ENCODE measurements at places on chromosomes 13 and 19.

DNA sequence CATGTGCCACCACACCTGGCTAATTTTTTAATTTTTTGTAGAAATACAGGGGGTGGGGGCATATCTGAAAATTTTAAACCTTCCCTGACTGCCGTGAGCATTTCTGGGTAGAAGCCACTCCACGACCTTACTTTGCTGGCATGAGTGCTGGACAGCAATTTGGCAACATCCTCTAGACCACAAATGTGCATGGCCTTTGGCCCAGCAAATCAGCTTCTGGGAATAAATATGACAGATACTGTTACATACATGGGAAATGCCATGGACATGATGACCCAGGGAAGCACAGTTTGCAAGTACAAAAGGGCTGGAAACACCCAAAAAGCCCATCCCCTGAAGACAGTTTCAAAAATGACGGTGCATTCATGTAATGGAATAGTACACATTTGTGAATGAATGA lies 3.2 kb upstream of the PVR start:
- DNase-seq = no peak

- no peak for DNase-seq
Observed at GRCh38 chr13:110834572-110834971, 80.3 kb downstream of the ANKRD10 start.

- no peak for DNase-seq
Observed at GRCh38 chr19:35327642-35328041, 1.3 kb upstream of the CD22 start.

GRCh38 chr19:2517881-2518601 lies 42.1 kb downstream of the GADD45B start:
- DNase-seq = peak; percentile 26

GRCh38 chr19:51219307-51219706 lies 5.6 kb upstream of the CD33 start:
- no peak for DNase-seq

GRCh38 chr19:2627319-2627829 lies 75.1 kb downstream of the GNG7 start:
- DNase-seq = peak; percentile 47

GRCh38 chr13:41457589-41458186 lies 338 bp downstream of the RGCC start:
- DNase-seq = peak; percentile 39

DNA sequence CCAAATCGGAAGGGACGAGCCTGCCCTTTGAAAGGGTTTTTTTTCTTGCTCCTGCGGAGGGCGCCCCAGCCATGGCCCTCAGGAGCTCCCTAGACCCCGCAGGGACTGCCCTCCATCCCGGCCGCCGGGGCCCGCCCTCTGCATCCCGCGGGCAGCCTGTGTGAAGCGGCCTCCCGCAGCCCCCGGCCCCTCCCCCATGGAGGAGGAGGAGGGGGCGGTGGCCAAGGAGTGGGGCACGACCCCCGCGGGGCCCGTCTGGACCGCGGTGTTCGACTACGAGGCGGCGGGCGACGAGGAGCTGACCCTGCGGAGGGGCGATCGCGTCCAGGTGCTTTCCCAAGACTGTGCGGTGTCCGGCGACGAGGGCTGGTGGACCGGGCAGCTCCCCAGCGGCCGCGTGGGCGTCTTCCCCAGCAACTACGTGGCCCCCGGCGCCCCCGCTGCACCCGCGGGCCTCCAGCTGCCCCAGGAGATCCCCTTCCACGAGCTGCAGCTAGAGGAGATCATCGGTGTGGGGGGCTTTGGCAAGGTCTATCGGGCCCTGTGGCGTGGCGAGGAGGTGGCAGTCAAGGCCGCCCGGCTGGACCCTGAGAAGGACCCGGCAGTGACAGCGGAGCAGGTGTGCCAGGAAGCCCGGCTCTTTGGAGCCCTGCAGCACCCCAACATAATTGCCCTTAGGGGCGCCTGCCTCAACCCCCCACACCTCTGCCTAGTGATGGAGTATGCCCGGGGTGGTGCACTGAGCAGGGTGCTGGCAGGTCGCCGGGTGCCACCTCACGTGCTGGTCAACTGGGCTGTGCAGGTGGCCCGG lies 815 bp downstream of the MAP3K10 start:
- DNase-seq = peak; percentile 23

- no peak for DNase-seq
Observed at GRCh38 chr19:7976461-7976860, 29.0 kb downstream of the ELAVL1 start.

DNA sequence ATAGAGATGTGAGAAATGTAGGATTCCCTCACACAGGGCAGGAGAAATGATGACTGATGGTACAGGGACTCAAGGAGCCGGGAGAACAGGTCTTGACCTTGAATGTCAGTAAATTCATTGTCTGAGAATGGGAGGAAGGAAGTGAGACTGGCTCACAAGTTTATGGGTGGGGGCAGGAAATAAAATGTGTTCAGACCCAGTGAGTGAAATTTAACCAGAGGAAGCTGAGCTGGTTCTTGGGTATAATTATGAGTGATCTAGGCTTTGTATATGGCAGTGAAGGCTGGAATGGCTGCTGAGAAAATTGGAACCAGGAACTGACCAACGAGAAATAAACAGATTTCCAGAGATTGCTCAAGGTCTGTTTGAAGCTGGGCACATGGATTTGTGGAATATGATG lies 6.3 kb upstream of the IGSF23 start:
- no peak for DNase-seq

GRCh38 chr13:78078168-78078567 lies 159.5 kb upstream of the EDNRB start:
- DNase-seq = no peak

GRCh38 chr13:34070006-34070405 lies 252.1 kb downstream of the RFC3 start:
- DNase-seq = no peak

- DNase-seq = no peak
Observed at GRCh38 chr13:92952161-92952560, 274.4 kb upstream of the GPC6 start.

DNA sequence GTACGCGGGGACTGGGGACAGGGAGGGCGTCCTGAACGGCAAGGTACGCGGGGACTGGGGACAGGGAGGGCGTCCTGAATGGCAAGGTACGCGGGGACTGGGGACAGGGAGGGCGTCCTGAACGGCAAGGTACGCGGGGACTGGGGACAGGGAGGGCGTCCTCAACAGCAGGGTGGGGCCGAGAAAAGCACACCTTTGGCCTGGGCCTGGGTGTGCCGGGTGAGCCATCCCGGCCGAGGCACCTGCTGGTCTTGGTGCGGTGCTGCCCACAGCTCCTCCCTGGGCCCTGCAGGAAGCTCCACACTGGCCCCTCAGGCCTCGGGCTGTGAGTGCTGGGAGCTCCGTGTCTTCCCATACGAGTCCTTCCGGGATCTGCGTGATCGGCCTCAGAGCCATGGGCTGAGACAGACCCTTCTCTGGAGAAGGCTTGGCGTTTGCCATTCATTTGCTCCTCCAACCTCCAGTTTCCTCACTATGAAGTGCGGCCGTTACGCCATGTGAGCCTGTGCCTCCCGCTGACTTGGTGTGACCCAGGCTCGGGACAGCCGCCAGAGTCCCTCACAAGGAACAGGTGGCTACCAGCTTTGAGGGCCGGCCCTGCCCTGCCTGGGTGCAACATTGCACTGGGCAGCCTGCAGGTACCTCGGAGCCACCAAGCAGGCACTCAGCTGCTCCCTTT lies 7.8 kb upstream of the ZNF554 start:
- DNase-seq = no peak

DNA sequence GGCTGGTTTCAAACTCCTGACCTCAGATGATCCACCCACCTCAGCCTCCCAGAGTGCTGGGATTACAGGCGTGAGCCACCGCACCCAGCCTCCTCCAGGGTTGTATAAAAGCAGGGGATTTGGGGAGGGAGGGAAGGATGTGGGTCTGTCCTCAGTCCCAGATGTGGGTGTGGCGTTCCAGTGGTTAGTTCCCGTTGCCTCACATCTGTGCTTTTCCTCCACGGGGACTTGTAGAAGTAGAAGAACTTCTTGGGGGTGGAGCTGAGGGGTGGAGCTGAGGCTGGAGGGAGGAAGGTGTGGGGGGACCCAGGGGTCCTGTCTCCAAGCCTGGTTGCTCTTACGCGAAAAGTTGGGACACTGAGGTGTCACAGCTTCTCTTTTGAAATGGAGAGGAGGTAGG lies 514 bp upstream of the MCEMP1 start:
- no peak for DNase-seq

- DNase-seq = no peak
Observed at GRCh38 chr13:62524061-62524460, 1108.4 kb upstream of the PCDH20 start.

DNA sequence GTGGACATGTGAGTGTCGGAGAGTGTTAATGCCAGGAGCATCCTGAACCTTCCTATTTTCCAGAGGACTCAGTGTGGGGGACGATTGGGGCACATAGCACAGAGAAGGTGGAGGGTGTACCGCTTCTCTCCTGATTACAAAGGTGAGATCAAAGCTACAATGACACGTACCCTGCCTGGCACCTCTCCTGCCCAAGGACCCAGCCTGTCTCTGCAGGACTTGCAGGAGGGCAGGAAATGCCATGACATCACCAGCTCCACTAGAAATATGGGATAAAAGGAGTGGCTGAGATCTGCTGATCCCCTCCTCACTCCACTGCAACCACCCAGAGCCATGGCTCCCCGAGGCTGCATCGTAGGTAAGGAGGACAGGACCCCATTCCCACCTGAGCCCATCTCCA lies at the start of gene IGFL1:
Gene IGFL1, plus strand, starts transcription at position 301 of the 400 bp plus-strand sequence. Its CDS starts 33 bp downstream, at position 334.
- no peak for DNase-seq

DNA sequence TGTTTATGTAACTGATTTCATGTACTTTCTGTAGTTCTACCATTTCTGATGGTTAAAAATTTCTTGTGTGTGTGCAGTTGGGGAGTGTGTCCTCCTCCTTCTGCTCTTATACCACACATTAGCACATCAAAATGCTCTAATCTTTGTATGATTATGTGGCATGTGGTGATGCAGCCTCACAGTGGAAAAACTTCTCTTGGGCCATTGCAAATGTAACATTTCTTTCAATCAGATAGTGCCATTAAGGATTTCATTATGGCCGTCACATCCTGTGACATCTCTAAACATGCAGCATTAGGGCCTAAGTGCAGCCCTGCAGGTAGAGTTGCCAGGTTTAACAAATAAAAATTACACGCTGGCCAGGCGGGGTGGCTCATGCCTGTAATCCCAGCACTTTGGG lies 24.9 kb upstream of the ALOX5AP start:
- no peak for DNase-seq

GRCh38 chr13:108315991-108316390 lies 46.5 kb downstream of the TNFSF13B start:
- DNase-seq = no peak

DNA sequence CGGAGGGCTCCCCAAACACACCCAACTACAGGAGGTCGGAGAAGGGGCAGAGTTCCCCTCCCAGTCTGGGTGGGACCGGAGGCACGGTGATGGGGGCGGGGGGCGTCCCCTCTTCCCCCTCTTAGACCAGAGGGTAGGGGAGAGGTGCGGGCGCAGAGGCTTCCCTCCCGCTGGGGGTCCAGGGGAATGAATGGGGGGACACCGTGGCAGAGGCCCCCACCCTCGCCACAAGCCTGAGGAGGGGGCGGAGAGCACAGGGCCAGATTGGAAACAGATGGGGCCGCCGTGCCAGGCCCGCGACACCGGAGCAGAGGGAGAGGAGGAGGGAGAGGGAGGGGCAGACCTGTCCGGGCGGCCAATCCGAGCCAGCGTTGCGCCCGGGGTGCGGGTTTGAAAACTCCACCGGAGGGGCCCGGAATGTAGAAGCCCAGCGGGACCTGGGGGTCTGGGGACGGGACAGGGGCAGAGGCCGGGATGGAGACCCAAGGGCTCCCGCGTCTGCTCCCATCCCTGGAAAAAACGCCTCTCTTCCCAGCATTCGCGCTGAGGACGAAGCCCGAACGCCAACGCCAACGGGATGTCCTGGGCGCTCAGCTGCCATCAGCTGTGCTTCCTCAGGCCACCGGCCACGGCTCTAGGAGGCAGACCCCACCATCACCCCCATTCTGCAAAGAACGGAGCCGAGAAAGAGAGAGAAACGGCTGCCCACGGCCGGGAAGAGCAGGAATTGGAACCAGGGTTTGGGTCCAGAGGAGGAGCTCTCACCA lies 46.8 kb downstream of the PTPRS start:
- DNase-seq = no peak

DNA sequence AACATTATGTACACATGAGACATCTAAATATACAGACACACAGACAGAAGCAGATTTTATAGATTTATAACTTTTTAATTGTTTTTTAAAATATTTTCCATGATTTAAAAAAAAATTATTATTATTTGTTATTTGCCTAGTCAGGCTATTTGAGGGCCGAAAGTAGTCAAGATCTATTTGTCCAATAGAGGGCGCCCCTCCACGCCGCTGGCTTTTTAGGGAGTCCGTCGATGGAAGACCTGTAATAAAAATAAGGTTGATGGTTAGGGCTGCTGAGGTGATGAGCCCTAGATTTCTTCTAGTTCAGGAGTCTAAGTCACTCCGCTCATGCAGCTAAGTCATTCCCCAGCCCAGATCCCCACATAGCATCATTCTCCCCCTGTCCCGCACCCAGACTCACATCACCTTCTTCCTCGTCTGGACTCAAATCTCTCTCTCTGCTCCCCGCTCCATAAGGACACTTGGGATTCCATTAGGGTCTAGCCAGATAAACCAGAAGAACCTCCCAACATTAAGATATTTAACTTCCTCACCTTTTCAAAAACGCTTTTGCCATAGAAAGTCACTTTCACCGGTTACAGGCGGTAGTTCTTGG lies 33.9 kb upstream of the CEACAM21 start:
- DNase-seq = peak; percentile 70

GRCh38 chr13:25948910-25949309 lies 102.9 kb downstream of the SHISA2 start:
- DNase-seq = no peak

DNA sequence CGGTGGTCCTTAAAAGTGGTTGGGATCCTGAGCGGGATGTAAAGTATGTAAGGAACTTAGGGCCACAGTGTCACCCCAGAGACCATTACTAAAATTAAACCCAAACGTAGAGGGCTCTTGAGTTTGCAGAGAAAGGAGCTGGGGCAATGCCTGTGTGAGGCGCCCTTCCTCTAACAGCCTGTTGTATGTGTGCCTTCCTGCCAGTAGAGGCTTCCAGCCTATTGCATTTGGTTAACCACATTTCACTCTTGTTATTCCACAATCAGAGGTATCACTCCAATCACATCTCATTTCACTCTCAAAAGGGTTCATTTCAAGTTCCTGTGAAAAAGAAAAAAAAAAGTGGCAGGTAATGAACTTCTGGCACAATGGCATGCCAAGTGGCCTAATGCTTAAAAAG lies 29.4 kb downstream of the DIAPH3 start:
- DNase-seq = no peak

GRCh38 chr13:36601186-36601585 lies 72.6 kb upstream of the SERTM1 start:
- DNase-seq = no peak

- DNase-seq = no peak
Observed at GRCh38 chr19:48290401-48290770, 20.5 kb downstream of the ZNF114 start.

DNA sequence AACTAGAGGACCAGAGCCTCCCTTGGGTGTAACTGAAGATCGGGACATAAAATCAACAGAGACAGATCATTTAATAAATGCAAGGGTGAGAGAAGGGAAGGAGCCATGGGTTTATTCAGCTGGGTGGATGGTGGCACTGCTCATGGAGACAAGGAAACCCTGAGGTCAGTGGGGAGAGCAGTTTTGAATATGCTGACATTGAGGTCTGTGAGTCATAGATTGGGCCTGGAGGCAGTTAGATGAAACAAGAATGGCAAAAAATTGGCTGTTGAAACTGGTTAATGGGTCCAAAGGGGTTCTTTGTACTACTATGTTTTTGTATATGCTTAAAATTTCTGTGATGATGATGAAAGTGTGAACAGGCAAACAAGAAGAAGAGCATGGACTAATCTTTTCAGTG lies 5.1 kb upstream of the GTF3A start:
- no peak for DNase-seq
